Epithelial cell of proximal tubule (primary cell): ENCODE measurements at places on chromosomes 3 and 15. TPM values are rescaled to one million over a fixed set of nuclear protein-coding genes. Genes with fewer than 3 reads are reported as not detected.

PARP3 gene
- total RNA-seq = 15.4 and 18.8 TPM in 2 replicates

- no peak for DNase-seq
These were observed 295.7 kb upstream of the TMCO5A start for GRCh38 chr15:37638691-37639090.

- no peak for DNase-seq
These were observed 257.9 kb downstream of the PDCD6IP start for GRCh38 chr3:34056181-34056910.

- DNase-seq = no peak
These were observed 180.4 kb downstream of the UACA start for GRCh38 chr15:70583006-70583405.

DNA sequence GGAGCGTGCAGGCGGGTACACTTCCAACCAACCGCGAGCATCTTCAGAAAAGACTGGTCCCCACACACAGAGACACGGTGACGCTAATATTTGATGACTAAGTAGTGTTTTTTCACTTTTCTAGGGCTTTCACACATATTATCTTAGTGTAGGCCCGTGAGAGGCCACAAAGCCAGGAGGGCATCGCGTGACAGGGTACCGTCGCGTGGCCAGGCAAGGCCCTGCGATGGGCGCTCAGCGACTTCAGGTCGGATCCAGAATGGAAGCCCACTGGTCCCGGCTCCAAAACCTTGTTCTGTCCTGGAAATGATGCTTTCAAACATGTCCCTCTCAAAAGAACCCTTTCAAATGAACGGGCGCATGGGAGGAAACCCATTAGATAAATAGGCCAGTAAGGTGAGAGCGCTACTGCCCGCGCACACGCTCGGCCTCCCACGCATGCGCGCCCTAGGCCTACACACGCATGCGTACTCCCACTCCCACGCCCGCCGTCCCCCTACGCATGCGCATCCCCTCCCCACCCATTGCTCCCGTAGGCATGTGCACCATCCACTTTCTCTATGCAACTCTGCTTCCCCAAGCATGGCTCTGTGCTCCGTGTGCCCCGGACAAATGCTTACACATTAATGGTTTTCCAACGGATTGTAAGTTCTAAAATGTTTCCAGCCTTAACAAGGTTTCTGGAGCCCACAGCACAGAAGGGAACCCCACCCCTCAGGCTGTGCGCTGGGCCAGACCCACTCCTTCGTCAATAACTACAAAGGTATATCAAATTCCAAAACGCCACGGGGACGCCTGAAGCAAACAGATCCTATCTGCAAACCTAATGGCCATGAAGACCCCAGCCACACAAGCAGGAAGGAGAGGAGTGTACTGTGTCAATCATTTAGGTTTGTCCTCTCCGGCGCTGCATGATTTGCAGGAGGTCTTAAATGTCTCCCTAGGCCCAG lies 72.1 kb downstream of the OCA2 start:
- no peak for DNase-seq

DNA sequence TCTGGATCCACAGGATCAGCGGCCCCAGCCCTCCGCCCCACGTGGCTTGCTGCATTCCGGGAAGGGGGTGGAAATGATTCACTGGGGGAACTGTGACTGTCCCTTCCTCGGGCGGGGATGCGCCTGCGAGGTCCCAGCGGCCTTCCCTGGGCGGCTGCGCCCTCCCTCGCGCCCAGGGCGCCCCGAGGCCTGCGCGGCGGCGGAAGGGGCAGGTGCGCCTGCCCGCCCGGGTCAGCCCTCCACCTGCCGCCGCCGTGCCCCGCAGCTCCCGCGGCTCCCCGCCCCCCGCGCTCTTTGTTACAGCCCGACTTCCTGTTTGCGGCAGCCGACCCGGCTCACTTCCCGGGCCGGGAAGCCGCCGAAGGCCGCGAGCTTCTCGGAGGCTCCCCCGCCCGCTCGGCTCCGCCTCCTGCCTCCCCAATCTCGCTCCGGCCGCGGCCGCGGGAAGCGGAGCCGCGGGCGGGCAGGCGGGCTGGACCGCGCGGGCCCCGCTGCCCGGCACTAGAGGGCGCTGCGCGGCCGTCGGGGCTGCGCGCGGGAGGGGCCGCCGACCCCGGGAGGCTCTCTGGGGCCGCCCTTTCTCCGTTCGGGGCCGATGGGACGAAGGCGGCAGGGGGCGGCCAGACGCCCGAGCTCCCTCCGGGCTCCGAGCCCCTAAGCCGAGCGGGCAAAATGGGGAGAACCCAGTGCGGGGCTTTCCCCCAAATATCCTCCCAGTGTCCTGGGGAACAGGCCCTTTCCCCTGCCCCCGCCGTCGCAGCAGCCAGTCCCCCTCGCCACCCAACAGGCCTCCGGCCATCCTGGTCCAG lies 11.5 kb upstream of the CHAC1 start:
- DNase-seq = no peak

DNA sequence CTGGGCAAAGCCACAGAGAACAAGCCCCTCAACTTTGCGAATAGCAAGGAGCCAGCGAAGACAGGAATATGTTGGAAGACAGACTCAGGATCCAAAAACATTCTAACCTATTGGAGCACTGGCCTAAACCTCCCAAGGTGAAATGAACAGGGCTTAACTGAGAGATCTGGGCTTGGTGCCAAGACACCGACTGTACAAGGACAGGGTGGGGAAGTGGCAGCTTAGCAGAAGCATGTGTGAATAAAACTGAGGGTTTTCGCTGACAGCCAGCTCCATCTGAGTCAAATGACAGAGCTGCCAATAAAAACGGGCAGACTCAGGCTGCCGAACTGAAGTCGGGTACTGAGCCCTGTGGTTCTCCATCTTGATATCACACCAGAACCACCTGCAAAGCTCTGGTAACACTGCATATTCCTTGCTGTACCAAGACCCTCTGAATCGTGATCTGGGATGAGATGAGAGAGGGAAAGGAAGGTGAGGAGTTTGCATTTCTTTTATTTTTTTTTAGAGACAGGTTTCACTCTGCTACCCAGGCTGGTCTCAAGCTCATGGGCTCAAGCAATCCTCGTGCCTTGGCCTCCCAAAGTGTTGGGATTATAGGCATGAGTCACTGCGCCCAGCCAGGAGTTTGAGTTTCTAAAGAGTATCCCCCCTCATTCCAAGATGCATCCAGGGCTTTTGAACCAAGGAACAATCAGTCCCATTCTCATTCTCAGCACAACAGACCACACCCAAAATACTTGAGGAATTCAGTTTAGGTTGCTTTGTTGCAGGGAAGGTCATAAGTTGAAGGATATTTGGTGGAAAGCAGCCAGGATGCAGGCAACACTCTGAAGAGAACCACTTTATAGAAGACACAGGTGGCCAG lies 6.0 kb upstream of the PLCB2 start:
- no peak for DNase-seq

GRCh38 chr3:184345317-184346144 lies 8.1 kb downstream of the FAM131A start:
- DNase-seq = peak; percentile 60

DNA sequence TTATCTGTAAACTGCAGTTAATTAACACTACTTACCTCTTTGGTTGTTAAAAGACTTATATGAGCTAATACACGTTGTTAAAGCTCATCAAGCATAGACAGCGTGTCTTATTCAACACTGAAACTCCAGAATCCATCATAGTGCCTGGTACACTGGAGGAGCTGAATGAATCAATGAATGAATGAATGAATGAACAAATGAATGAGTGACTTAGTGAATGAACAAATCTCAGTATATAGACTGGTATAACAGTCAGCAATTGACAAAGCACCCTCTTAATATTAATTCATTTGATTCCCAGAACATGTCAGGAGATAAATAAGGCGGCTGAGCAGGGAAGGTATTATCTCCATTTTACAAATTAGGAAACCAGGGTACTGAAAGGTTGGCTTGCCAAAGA lies 7.1 kb downstream of the CASR start:
- DNase-seq = no peak

DNA sequence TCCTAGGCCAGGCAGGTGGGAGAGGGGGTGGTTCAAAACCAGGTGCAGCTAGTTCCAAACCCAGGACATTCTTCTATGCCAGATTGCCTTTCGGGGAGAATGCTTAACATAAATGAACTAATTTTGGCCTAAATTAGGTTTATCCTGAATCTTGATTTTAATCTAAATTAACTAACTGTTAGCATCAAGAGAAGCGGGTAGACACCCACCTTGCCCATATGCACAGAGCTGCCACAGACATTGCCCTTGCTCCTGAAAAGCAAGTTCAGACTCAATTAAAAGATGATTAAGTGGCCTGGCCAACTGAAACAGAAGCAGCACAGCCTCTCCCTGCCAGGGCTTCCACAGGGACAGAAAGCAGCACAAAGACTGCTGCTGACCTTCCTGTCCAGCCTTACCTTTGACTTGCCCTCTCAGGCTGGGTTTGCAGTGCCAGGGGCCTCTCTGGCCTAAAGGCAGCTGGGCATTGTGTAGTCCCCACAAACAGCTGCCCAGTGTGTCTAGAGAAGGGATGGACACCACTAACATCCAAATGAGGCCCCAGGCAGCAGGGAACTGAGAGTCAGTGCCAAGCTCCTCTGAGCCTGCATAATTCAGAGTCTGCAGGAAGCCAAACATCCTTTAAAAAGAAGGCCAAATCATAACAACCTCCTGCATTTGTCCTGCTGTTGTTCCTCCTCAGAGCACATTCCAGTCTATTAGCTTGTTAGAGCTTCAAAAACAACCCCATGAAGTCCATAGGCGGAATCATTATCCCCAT lies 15.4 kb upstream of the OXTR start:
- DNase-seq = no peak
